NCI-H187 treated with DMSO at 0.1 percent for 48 hours (cell line): ENCODE measurements at places on chromosomes 2 and 18.

DNA sequence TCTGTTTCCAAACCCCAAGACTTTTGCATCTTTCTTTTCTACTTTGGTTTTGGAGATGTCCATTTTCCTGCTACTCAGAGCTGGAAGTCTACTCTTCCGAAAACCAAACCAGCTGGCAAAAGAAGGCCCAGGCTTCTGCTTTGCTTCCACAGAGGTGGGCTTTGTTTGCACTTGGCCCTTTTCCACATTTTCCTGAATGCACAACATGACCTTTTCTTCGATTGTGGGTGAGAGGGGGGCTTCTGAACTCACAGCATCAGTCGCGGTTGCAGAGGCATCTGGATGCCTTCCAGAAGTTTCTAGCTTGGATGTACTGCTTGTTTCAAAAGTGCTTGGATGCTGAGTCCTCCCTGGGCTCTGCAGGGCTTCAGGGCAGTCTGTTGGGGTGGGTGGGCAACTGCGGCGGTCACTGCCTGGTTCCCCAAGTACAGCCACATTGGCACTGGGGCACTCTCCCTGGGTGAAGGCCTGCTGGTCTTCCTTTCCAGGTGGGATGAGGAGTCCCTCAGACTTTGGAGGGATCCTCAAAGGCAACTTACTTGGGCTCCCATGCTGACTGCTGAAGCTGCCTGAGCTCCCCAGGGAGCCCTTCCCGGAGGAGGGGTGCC lies 112.3 kb upstream of the LYPD1 start:
- no peak for DNase-seq

- no peak for DNase-seq
These were observed 39.6 kb downstream of the ZFP36L2 start for GRCh38 chr2:43186679-43187374.

GRCh38 chr18:43482600-43482999 lies 205.3 kb upstream of the SYT4 start:
- DNase-seq, result no peak

- no peak for DNase-seq
These were observed 115.3 kb upstream of the RIOK3 start for GRCh38 chr18:23337599-23338444.

DNA sequence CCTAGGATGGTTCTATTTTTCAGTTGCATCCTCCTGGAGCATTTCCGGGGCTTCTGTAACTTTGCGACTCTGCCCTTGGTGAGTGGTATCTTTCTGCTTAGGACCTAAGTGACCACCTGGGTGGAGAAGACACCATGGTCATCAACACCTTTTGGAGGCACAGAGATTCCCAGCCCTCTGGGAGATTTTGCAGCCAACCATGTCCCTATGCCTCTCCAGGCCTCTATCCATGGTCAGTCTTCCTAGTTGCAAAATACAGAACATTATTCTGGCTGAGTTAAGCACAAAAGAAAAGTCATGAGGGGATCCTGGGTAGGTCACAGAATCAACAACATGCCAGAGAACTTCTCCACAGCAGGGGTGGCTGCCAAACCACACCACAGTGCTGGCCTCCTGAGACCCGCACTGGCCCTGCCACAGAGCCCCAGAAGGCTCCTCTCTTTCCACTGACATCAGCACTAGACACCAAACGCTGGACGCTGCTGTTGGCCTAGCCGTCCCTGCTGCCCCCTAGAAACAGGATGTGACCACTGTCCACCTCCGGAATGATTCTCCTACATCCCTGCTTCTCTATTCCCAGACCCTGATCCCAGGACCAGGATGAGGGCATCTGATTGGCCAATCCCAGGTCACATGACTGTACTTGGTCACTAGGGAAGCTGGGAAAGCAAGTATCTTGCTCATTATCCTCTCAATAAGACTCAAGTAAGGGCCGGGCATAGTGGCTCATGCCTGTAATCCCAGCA lies 47.7 kb downstream of the SMAD7 start:
- DNase-seq, result no peak

- no peak for DNase-seq
These were observed 30.7 kb upstream of the ERCC3 start for GRCh38 chr2:127324635-127325034.

DNA sequence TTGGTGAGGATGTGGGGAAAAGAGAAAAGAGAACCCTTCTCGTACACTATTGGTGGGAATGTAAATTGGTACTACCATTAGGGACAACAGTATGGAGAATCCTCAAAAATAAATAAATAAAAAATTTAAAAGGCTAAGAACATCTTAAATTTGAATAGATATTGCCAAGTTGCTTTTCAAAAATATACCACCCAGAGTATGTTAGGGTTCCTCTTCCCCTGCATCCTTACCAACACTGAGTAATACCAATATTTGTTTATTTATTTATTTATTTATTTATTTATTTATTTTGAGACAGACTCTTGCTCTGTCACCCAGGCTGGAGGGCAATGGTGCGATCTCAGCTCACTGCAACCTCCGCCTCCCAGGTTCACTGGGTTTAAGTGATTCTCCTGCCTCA lies 5.5 kb upstream of the NRBP1 start:
- DNase-seq, result no peak

GRCh38 chr2:20421988-20422370 lies 24.9 kb upstream of the RHOB start:
- no peak for DNase-seq

DNA sequence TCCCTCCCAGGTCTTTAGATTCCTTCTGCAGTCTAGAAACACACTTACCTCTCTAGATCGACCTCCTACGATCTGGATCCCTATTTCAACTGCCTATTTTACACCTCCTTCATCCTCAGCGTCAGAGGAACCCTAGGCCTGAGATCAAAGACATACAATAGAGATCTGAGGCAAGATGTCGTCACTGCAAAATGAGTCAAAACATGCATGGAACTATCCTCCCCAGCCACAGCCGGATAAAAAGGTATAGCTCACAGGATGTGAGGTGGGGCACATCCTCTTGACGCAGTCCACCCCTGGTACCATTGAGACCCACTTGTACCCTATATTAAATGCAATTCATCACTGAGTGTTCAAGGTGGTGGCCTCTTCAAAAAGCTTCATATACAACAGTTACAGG lies 63.7 kb upstream of the DNAJC10 start:
- DNase-seq, result no peak

DNA sequence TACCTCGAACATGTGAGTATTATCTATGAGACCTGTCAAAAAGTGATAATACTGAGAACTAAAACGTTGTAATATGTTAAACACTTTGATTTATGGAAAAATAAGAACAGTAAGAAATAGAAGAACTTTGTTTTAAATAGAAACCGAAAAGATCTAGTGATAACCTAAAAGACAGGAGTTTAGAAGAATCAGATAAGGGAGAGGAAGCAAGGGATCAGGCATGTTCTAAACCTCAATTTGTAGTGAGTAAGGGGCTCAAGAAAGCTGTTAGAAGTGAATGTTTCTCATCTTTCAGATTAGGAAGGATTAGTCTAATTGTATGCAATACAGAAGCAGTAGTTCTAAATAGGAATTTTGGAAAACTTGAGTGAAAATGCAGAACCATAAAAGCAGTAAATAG lies 168.7 kb upstream of the MYO3B start:
- no peak for DNase-seq

- no peak for DNase-seq
These were observed 309.4 kb downstream of the NBAS start for GRCh38 chr2:15251753-15252152.

GRCh38 chr18:80244956-80245730 lies 2.2 kb downstream of the PARD6G start:
- DNase-seq, result no peak

DNA sequence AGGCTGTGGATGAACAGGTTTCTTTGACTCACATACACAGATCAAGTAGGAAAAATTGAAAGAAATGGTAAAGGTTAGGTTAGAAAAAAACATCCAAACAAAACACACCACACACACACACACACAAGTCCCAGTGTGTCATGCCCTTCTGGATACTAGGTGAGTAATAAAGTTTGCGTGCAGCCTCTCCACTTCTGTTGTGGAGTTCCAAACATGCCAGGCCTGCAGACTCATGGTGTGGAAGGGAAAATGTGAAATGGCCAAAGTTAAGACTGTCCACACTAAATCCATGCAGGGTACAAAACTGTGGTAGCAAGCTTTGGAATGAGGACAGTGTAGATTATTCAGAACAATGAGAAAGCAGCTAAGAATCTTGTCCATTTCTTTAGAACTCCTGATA lies 114.6 kb downstream of the IKZF2 start:
- no peak for DNase-seq

- no peak for DNase-seq
These were observed 572.0 kb upstream of the ZEB2 start for GRCh38 chr2:145091967-145092366.
